Inflammatory macrophage treated with lipopolysaccharide for 1 hour (primary cell): ENCODE measurements at places on chromosomes 12 and 14.
A peak's percentile ranks its signal among the peaks of the same experiment; 100 is the strongest.

GRCh38 chr12:125351788-125352187 is 286.6 kb downstream of the AACS start:
- no peak for DNase-seq

GRCh38 chr12:25670076-25671055 is 117.3 kb upstream of the LMNTD1 start:
- no peak for DNase-seq

DNA sequence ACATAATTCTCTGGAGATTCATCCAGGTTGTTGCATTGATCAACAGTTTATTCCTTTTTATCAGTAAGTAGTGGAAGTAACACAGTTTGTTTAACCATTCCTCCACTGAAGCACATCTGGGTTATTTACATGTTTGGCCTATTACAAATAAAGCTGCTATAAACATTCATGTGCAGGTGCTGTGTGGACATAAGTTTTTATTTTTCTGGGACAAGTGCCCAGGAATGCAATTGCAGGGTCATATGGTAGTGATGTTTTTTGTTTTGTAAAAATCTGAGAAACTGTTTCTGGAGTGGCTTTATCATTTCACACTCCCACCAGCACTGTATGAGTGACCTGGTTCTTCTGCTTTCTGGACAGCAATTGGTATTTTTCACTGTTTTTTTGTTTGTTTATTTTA is 505.4 kb downstream of the CCER1 start:
- no peak for DNase-seq

GRCh38 chr12:116406529-116406928 is 129.0 kb upstream of the MED13L start:
- peak; percentile 91 for DNase-seq

DNA sequence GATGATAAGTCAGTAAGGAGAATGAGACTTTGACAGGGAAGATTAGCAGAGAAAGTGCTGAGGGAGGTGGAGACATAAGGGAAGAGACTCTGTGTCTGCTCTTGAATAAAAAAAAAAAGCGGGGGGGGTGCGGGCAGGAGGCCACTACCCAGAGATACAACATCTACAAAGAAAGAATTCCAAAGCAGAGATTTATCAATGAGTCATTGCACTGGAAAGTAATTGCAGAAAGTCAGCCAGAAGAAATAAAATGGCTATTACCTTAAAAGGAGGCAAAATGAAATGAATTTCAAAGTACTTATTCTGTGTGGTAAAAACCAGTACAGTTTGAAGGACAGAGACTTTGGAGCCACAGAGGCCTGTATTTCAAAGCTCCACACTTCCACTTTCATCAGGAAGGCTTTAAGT is 267.1 kb upstream of the PRKD1 start:
- no peak for DNase-seq

GRCh38 chr12:6392504-6392903 is 8.5 kb downstream of the LTBR start:
- DNase-seq: peak; percentile 22

DNA sequence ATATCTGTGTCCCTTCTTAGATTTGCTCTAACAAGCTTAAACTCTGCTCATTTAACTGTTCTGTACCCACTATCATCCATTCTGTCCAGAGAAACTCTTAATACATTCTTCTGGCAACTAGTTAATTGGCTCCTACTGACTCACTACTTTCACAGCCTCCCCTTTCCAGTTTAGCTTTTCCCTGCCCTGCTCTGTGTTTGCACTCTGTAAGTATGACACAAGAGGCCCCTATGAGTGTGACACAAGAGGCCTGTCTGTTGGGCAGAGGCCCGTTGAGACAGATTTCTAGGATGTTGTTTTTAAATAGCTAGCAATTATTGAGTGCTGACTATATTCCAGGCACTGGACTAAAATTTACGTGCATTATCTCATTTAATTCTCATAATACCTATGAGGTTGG is 246.0 kb upstream of the DAAM1 start:
- no peak for DNase-seq

- no peak for DNase-seq
Measured at GRCh38 chr12:92661269-92661668, 41.5 kb upstream of the PLEKHG7 start.

DNA sequence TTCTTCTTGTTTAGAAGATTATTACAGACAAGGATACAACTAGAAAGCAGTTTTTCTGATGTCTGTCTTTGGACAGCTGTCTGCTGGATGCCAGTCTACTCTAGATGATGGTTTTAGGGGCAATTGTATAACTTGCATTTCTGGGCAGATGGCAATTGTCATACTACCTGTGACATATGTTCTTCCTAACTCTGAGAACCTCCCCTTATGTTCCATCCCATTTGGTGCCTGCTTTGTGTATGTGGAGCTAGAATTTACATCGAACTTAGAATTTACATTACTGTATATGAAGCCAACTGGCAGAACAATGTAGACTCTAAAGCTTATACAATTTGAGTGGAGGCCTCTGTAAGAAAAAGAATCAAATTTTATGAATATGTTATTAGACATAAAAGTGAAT is 430.2 kb upstream of the SEL1L start:
- no peak for DNase-seq

GRCh38 chr14:105525861-105526775 is at the start of gene TMEM121:
Gene TMEM121 (plus strand): TSS chr14:105526583. CDS start chr14:105528835, 2,252 bp downstream.
- DNase-seq: no peak

- DNase-seq: no peak
Measured at GRCh38 chr12:62332598-62332997, 72.4 kb downstream of the USP15 start.

DNA sequence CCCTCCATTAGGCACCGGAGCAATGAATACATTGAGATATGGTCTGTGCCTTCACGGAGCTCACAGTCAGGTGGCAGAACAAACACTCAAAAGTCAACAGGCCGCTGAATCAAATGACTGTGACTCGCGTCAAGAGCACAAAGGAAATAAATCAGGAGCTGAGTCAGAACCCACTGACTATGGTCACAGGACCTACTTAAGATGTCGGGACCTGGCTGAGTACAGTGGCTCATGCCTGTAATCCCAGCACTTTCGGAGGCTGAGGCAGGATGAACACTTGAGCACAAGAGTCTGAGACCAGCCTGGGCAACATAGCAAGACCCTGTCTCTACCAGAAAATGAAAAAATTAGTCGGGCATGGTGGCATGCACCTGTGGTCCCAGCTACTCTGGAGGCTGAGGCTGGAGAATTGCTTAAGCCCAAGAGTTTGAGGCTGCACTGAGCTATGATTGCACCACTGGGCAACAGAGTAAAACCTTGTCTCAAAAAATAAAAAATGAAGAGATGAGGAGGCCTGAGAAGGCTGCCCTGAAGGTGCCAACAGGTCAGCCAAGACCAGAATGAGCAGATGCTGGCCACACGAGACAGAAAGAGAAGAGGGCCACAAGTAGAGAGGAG is 19.9 kb downstream of the TMEM233 start:
- DNase-seq: no peak
